Muscle of arm (tissue), 14 donors: ENCODE measurements at places on chromosomes 13 and 19. TPM values are rescaled to one million over a fixed set of nuclear protein-coding genes. Genes with fewer than 3 reads are reported as not detected.
A peak's percentile ranks its signal among the peaks of the same experiment; 100 is the strongest.

GRCh38 chr19:48913114-48913889 lies 13.2 kb downstream of the NUCB1 start:
- DNase-seq: no peak

DNA sequence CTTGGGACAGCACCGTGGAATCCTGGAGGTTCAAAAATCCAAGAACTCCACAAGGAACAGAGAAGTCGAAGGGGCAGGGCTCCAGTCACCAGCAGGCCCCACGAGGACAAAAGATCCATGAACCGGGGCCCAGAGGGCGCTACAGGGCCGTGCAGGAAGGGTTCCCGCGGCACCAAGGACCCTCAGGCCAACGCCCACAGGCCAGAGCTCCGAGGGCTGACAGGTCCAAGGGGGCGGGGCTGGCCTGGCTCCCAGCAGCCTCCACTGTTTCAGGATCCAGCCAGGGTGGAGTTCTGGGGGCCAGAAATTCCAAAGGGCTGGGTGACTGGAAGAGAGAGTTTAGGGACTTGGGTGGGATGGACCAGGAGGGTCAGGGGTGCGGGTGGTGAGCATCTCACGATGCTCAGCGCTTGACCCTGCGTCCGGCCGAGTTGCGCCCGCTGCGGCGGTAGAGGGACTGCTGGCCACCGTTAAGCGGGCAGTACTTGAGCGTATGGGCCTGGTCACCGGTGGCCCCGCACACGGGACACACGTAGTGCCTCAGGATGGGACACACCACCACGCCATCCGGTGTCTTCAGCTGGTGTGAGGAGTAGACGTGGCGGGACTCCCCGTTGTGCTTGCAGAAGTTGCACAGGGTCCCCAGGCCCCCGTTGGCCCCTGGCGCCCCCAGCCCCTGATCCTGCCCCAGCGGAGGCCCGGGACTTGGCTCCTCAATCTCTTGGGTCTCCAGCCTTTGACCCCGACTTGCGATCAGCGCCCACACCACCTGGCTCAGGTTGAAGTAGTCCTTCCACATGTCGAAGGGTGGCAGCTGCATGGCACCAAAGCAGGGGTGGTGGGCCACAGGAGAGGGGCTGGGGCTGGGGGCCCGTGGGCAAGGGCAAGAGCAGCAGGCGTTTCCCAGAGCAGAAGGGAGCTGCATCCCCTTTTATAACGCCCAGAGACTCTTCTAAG lies at the start of gene NANOS2:
TSS of gene NANOS2 (minus strand) at position 905 of the 957 bp plus-strand sequence. CDS start at position 820, 85 bp downstream.
- DNase-seq: no peak

- peak; percentile 81 for DNase-seq
Measured at GRCh38 chr19:58021541-58022282, 12.1 kb upstream of the ZSCAN1 start.

GRCh38 chr13:90565985-90566713 lies 781.3 kb upstream of the MIR17HG start:
- DNase-seq: no peak

Gene HIF3A
- 132 TPM for polyA plus RNA-seq

Gene LIM2
- polyA plus RNA-seq: not detected
